ENCODE measurements at places on chromosomes 7 and 10.
A peak's percentile ranks its signal among the peaks of the same experiment; 100 is the strongest.

DNA sequence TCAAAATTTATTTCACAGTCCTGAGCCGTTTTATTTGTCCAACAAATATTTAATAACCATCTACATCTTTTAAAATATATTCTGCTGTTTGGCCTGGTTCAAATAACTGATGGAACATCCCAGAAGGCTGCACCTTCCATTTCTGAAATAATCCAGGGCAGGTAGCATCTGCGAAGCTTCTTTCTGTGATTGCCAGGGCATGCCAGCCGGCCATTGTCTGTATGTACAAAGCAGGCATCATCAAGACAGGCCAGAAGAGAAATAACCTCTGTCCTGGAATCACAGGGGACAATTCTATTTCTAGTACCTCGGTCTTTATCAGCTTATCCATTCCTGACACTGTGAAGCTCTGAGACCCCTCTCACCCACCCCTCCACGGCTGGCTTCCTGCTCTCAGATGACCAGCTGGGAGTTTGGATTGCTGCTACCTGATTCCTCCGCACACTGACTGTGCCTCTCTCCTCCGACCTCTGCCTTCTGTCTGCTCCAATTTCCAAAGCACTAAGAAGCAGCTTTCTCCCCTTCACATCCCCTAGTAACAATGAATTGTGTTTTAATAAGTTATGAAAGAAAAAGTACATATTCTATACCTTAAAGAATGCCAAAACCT lies 8.0 kb downstream of the DGKI start:
- DNase-seq: no peak

DNA sequence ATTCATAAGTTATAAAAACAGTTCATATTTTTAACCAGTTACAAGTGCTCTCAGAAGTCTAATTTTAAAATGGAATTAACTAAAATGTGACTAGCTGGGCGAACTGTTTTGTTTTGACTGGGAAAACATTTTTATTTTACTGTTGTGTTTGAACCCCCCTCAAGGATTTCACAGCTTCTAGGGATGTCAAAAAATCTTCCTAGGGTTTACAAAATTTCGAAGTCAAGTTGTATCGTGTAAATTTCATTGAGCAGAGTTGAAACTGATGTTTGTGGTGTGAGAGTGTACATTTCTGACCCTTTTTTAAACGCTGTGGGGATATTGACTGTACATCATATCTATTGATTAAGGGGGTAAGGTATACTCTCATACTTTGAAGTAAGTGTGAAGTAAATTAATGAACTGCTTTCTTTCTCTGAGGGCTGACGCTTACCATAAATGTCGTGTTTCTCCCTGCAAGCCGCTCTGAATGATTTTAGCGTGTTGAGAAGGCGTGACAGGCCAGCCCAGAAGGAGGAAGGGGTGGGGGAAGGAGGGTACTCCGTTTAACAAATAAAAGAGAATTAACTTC lies 1.8 kb upstream of the SP8 start:
- DNase-seq: no peak

GRCh38 chr10:129445436-129446182 lies 21.4 kb upstream of the MGMT start:
- DNase-seq: no peak

- no peak for DNase-seq
Measured at GRCh38 chr7:42348071-42348470, 111.1 kb upstream of the GLI3 start.

GRCh38 chr7:27064159-27064558 lies 31.6 kb downstream of the HOXA1 start:
- DNase-seq: no peak

- no peak for DNase-seq
Measured at GRCh38 chr10:119368581-119368980, 161.2 kb downstream of the GRK5 start.

GRCh38 chr7:25384788-25385505 lies 156.7 kb upstream of the NPVF start:
- no peak for DNase-seq

DNA sequence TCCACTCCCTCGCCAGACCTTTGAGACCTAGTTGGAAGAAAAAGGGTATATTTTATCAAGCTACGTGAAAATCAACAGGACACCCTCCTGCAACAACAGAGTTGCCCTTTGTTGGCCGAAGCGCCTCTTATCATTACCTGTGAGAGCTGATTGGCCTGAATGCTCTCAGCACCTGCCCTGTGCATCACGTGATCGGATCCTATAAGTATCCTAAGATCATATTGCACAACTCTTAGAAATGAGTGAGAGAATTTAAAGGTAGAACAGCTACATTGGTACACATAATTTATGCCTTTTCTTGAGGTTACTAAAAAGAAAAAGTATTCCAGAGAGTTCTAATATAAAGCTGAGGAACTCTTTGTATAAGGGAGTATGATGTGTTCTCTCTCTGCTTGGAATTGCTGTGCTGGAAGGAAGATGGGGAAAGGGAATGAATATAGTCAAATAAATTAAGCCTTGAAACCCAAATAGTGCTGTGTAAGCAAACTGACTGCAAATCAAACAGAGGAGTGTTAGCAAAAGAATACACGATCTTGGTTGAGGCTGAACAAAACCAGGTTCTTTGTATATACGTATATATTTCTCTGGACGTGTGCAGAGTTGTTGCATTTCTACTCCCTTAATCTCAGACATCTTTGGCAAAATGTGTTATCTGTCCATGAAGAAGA lies 69.3 kb downstream of the LRRC4 start:
- DNase-seq: no peak

DNA sequence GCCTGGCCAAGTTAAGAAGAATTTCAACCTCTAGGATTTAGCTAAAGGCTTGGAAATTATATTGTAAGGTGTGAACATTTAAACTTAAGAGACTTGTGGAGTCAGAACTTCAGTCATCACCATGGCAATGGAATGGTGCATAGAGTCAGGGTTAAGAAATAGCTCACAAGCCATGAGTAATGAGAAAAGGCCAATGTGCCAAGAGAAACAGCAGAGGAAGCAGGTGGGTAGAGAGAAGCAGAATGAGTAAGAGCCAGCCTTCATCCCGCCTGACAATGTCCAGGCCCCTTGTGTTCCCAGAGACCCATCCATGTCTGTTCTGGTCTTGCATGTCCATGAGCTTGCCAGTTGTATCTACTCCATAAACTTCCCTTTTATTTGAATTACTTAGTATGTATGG lies 62.6 kb upstream of the TBX20 start:
- DNase-seq: no peak

- no peak for DNase-seq
Measured at GRCh38 chr7:157713591-157713990, 376.8 kb downstream of the DNAJB6 start.

- DNase-seq: no peak
Measured at GRCh38 chr10:33067917-33068316, 109.9 kb upstream of the ITGB1 start.

- DNase-seq: no peak
Measured at GRCh38 chr7:11078247-11078834, 104.7 kb downstream of the PHF14 start.

DNA sequence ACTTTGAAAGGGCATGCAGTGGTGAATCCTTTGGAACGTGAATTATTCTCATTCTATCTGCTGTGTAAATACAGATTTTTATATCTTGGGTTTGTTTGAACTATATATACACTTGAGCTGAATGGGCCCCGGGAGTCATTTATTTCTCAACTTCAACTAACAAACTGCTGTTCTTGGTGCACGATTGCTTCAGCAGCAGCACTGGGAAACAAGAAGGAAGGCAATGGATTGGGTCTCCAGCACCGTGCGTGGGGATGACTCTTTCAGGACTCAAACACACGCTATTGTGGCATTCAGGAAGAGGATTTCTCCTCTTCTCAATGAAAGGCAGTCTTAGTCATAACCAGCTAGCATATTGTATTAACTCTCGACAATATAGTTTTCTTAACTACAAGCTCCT lies 226.0 kb upstream of the NFE2L3 start:
- DNase-seq: no peak

GRCh38 chr7:1542841-1543747 lies 12.6 kb downstream of the MAFK start:
- DNase-seq: no peak

- DNase-seq: no peak
Measured at GRCh38 chr10:27390681-27391080, 113.4 kb upstream of the RAB18 start.

GRCh38 chr7:129773871-129774270 lies 162.4 kb downstream of the NRF1 start:
- no peak for DNase-seq

DNA sequence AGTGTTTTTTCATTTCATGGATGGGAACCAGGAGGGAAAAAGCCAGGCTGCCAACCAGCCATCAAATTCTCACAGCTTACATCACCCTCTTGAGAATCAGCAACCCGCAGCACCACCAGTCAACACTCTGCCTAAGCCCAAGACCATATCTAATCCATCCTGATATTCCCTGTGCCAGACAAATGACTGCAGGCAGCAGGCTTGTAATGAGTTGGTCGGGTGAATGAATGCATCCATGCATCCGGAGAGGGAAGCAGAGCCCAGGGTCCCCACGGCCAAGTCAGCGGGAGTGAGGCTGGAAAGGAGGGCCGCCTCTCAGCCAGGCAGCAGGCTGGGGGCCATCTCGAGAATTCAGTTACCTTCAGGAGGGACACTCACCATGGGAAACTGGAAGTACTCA lies 46.9 kb downstream of the SLIT1 start:
- DNase-seq: no peak

DNA sequence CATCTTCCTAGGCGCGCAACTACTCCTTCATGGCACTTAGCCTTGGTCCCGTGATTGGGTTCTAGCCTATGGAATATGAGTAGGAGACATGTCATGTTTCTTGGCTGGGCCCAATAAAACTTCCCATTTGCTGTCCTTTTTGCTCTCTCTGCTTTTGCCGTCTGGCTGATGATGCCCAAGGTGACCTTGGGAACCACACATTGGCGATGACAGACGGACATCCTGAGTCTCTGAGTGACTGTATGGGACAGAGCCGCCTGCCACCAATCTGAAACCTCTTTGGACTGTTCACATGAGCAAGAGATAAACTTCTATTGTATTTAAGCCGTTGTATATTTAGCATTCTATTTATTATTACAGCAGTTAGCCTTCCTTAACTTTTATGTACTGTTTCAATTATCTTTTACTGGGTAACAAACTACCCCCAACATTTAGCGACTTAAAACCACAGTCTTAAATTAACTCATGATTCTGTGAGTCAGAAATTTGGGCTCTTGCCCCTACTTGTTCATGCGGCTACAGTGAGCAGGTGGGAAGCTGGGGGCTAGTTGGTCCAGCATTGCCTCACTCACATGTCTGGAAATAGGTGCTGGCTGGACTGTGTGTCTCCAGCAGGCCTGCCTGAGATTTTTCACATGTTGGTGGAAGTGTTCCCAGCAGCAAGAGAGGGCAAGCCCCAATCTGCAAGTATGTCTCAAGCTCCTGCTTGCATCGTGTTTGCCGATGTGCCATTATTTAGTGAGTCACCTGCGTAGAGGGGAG lies 71.7 kb downstream of the NOD1 start:
- DNase-seq: no peak

DNA sequence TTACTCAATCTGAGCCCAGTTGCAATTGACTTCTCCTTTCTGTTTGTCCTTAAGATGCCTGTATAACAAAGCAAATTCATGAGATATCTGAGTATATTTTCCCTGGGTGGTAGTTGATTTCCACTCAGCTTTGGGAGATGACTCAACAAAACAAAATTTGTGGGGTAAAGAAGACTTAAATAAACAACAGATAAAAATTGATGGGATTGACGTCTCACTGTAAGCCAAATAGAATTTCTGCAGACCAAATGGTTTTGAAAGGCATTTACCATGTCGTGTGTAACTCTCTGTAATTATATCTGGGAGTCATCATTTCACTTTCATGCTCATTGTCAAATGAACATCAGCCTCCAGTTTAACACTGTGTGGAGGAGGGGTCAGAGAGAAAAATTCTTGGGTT lies 255.4 kb upstream of the MYO3A start:
- DNase-seq: no peak

GRCh38 chr7:147012666-147013065 lies 896.1 kb downstream of the CNTNAP2 start:
- DNase-seq: no peak

GRCh38 chr10:20314431-20314830 lies 498.2 kb downstream of the PLXDC2 start:
- DNase-seq: no peak

GRCh38 chr7:115274-115911 lies 77.0 kb upstream of the FAM20C start:
- no peak for DNase-seq

GRCh38 chr10:96025566-96025965 lies 17.8 kb upstream of the CCNJ start:
- no peak for DNase-seq

GRCh38 chr7:46108272-46108671 lies 187.2 kb upstream of the IGFBP3 start:
- no peak for DNase-seq

DNA sequence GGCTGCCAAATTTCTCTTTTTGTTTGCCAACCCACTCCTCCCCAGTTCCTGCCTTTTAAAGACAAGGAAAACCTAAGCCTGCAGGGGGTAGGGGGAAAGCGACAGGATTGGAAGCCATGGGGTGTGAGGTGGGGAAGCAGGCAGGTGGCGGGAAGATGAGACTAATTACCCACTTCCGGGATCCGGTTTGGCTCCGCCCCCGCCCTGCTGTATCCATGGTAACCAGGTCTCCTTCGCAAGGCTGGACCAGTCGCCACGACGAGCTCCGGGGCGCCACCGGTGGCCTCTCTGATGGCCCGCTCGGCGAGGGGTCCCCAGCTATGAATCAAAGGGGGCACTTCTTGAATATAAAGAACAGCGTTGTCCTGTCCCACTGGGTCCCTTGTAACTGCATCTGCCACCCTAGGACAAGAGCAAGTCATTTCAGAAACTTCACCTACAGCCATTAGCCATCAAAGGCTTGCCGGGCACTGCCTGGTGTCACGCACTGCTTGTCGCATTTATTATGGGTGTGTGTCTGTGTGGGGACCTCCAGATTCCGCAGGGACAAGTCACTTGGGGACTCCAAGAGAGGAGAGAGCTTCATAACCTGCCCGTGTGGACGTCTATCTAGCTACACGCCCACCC lies 55.4 kb upstream of the LMTK2 start:
- peak; percentile 32 for DNase-seq

DNA sequence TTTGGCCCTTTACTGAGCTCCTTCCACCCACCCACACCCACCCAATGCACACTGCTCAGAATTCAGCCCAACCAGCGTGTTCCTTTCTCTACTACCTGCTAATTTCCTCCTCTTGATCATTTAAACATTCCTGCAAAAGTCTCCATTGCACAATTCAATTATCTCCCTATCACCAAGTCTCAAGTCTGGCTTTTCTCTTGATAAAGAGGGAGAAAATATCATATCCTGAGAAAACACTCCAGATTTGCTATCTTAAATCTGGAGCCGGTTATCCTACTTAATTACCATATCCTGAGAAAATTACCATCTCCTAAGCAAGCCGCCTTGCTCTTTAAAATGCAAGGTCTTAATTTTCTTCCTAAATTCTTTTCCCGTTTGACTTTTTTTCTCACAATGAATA lies 505.5 kb downstream of the XPNPEP1 start:
- DNase-seq: no peak

GRCh38 chr7:48251766-48252165 lies 80.5 kb downstream of the ABCA13 start:
- no peak for DNase-seq

GRCh38 chr7:71414490-71414889 lies 282.5 kb downstream of the GALNT17 start:
- DNase-seq: no peak

Data from activated effector memory CD4-positive, alpha-beta T cell treated with Interleukin-2 at 50 U/mL for 16 hours (primary cell).